ENCODE measurements at places on chromosomes 2 and 18.

DNA sequence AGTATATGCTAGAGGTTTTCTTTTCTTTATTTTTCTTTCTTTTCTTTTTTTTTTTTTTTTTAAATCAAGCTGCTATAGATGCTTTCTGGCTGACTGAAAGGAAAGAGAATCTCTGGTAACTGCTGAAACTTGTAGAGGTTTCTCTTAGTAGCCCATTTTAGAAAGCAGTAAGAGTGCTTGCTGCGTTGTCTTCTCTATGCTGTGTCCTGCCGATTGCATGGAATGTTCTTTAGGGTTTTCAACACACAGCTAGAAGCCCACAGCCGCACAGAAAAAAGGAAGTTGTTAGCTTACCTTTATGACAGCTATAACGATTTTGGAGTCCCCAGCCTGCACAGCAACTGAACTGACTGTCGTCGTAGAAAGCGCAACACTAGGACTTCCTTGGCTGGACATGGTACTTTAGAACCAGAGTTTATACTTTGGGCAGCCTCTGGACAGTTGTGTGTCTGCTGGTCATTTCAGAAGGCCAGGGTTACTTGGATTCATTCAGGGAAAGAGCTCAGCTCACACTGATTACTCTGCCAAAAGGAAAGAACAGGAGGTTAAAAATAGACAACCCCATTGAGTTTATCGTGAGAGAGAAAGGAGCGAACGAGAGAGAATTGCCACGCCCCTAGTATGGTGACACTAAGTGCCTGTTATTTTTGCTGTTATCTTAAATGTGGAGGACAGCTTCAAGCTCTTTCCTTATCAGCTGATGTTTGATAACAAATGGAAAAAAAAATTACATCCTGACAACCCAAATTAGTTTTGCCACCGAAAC lies at the start of gene CCDC141:
TSS of gene CCDC141 (minus strand) at position 592 of the 766 bp plus-strand sequence. CDS start at position 396, 196 bp downstream.
- peak; percentile 36 for DNase-seq

GRCh38 chr2:176234940-176235339 lies 34.3 kb upstream of the MTX2 start:
- DNase-seq = no peak

DNA sequence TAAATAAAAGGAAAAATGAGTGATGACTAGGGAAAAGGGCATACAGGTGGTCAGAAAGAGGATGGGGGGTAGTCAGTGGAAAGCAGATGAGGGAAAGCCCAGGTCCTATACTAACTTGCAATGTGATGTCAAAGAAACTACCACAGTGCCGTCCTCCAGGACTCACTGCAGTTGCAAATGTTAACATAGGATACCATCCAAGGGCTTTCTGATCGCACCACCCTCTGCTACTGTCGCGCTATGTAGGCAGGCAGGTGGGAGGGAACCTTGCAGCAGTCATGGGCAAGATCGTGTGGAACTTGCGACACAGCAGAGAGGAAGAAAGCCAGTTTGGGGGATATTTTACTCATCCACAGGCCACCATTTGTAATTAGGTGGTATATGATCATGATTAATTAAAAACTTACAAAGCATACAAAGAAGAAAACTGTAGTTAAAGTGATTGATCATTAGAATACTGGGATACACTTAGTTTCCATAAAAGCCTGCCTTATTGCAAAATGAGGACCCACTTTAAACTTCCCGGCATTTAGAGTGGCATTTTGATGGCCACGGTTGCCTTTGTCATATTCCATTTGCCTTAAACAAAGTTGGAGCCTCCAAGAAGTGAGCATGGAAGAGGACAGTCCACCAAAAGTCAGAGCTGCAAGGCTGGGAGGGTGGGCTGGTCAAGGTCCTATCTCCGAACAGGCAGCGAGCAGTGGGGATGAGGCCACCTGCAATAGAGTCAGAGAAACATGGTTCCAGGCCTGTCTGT lies 8.5 kb upstream of the ROCK2 start:
- DNase-seq = no peak

GRCh38 chr2:241865957-241866789 lies 3.4 kb upstream of the RTP5 start:
- peak; percentile 55 for DNase-seq

- DNase-seq = no peak
These were observed 218.2 kb downstream of the CYP26B1 start for GRCh38 chr2:71929482-71929772.

DNA sequence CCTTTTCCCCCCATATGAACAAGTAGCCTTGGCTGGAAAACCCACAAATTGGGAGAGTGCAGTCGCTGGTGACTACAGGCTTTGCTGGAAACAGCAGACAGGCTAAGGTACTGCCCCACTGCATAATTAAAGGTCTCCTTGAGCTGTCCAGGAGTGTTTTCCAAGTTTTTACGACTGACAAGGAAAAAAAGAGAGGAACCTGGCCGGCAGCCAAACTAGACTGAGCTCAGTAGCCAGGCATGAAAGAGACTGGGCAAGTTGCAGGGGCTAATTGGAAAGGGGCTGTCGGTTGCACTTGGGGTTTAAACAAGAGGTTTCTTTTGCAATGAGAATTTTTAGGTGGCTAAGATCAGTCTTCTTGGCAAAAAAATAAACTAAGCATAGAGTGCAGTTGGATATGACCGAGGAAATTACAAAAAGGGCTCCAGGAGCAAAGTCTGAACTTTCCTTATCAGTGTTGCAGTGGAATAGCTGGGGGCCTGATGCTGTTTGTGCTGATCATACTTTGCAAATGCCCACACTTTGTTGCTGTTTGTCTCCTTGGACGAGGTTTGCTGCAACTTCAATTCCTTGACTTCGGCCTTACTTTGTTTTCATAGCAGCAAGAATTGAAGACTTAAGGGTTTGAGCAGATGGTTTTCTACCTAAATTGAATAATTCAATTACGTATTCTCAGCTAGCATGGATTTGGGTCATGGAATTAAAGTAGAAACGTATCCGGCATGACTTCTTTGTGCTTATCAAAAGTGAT lies 2.1 kb downstream of the GULP1 start:
- DNase-seq = peak; percentile 0

- DNase-seq = no peak
These were observed 140.0 kb downstream of the BAZ2B start for GRCh38 chr2:159476329-159476728.

DNA sequence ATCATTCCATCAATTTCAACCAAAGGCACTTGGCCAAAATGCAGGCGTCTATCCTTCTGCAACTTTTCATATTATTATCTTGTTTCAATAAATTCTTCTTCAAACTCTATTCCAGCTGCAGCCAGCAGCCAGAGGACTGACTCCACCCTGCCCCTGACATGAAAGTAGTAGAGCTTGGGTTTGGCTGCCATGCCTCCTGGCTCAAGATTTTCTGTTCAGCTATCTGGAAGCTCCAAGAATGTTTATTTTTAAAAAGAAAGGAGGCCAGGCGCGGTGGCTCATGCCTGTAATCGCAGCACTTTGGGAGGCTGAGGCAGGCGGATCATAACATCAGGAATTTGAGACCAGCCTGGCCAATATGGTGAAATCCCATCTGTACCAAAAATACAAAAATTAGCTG lies 4.9 kb downstream of the DNAH7 start:
- no peak for DNase-seq

GRCh38 chr2:135056790-135057189 lies 4.7 kb downstream of the RAB3GAP1 start:
- no peak for DNase-seq

DNA sequence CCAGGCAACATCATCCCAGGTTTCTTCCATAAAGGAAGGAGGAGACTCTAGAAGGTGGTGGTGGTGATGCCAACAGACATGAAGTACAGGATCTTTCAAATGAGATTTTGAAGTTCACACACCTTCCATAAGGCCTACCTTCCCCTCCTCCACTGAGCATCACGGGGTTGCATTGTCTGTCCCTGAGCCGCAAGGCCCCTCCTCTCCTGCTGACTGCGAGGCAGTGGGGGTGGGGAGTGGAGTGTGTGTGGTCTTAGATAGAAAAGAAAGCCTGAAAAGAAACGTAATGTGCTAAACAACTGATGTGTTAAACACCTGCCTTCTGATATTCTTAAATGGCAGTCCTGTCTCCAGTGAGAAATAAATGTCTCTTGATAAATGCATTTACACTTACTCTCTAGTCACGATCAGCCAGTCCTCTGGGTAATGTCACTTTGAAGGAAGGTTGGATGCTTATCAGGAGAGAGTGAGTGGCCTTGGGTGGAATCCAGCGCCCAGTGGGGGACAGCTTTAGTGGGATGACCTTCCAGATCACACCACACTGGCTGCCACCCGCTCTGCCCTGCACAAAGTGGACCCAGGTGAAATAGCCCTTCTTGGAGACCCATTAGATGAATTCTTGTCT lies 5.5 kb upstream of the SCYGR5 start:
- no peak for DNase-seq

DNA sequence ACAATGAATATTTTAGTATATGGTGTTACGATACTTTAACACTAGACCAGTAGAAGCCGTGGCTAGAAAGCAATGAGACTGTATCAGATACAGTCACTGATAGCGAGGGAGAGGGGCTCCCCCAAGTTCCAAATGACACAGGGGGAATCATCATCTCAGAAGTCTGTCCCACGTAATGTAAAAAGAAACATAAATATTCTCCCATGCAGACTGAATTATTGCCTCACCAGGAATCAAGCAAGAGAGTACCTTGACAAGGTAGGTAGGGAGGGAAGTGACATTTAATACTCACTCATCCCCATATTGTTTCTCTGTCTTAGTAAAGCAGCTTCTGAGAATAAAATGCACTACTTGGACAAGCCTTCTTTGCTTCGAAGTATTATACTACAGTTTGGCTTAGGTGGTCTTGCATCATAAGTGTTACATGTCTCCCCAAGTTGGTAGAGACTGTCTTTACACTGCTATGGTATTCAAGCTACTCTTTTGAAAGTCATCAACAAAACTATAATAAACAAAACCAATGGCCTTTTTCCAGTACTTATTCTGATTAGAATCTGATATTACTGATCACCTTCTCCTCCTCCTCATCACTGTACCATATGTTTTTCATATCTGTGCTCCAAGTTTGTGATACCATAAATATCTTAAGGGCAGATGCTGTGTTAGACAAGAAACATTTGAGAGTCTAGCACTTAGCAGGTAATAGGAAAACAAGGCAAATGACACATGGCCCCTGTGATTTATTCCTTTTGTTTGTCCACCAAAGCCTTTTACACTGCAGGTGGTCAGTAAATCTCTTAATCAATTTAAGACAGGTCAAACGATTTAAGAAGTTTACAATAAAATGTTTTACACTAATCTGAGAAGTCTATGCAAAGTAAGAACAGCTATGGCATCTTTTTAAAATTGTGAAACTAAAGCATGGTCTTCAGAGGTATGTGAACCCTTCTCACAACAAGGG lies 2.7 kb downstream of the LAPTM4A start:
- DNase-seq = no peak

- DNase-seq = no peak
These were observed 1332.4 kb upstream of the TMEFF2 start for GRCh38 chr2:193527146-193527545.

DNA sequence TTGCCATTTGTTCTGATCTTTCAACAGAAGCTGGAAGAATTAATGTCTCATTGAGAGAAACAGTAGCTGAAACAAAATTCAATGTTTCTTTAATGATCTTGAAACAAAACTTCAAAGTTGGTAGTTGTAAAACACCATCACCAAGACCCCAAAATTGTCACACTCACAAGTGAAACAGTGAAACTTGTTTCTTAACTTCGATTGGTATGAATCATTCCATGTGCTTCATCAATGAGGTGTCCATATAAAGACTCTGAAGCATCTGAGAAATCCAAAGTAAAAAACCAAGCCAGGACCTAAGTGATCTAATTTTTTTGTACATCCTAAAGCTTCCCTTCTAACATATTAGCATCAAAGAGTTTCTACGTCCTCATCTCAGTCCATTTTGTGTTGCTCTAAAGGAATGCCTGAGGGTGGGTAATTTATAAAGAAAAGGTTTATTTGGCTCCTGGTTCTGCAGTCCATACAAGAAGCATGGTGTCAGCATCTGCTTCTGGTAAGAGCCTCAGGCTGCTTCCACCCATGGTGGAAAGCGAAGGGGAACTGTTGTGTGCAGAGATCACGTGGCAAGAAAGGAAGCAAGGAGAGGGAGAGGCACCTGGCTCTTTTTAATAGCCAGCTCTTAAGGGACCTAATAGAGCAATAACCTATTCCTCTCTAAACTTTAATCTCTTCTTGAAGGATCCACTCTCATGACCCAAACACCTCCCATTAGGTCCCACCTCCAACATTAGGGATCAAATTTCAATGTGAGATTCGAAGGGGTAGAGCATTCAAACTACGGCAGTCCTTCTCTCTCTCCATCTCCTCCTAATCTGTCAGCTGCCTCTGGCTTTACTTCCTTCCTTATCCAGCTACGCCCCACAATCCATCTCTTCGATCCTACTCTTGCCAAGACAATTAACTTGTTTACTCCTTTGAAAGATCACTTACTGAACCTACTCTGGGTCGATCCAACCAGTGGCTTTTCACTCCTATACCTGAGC lies 20.7 kb upstream of the TLK1 start:
- no peak for DNase-seq

DNA sequence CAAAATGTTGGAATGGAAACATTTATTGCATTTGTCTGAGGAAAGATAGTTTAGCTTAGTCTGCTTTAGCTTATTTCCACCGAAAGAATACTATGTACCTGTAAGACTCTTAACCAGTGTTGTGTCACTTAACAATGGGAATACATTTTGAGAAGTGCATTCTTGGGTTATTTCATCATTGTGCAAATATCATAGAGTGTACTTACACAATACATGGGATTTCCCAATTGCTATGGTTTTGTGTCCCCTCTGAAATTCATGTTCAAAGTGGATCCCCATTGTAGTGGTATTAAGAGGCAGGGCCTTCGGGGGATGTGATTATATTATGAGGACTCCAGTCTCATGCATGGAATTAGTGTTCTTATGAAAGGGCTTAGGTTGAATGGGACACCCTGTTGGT lies 249.4 kb upstream of the UBE2E3 start:
- no peak for DNase-seq

GRCh38 chr2:46643951-46644350 lies 164.6 kb downstream of the TMEM247 start:
- DNase-seq = no peak

DNA sequence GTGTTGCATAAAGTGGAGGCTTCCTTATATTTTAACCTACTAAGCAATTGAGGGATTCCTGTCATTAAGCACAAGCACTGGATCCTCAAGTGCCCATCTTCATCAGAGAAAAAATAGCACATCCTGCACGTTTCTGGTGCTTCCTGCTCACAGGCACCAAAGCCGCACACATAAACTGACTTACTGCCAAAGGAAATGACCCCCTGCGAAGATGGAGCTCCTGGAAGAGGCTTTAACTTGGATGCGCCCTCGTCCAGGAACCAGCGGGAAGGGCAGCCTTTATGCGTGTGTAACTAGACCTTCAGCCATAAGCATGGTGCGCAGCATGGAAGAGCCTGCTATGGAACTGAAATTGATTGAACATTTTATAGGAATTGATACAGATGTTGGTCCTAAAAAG lies 188.7 kb downstream of the FTCDNL1 start:
- no peak for DNase-seq

DNA sequence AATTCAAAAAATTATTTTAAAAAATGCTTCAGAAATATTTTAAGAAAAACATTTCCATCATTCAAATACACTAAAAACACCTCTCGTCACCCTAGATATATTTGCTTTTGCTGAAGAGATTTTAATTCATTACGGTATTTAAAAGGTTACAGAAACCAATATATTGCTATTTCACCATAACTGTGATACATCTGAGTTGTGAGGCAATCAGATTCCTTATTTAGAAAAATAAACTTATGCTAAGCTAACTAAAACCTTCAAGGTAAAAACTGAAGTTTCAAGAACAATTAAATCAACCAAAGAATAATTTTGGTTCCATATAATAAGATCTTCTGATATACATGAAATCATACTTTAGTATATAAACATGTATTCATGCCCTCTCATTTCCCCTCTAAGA lies 32.8 kb downstream of the PELI1 start:
- DNase-seq = no peak

- no peak for DNase-seq
These were observed 529.9 kb upstream of the KLHL29 start for GRCh38 chr2:22855081-22855480.
